Muscle of leg (tissue), 16 donors: ENCODE measurements at places on chromosomes 11 and 22.

GRCh38 chr11:132686886-132687285 lies 845.4 kb downstream of the OPCML start:
- DNase-seq = peak; percentile 51

DNA sequence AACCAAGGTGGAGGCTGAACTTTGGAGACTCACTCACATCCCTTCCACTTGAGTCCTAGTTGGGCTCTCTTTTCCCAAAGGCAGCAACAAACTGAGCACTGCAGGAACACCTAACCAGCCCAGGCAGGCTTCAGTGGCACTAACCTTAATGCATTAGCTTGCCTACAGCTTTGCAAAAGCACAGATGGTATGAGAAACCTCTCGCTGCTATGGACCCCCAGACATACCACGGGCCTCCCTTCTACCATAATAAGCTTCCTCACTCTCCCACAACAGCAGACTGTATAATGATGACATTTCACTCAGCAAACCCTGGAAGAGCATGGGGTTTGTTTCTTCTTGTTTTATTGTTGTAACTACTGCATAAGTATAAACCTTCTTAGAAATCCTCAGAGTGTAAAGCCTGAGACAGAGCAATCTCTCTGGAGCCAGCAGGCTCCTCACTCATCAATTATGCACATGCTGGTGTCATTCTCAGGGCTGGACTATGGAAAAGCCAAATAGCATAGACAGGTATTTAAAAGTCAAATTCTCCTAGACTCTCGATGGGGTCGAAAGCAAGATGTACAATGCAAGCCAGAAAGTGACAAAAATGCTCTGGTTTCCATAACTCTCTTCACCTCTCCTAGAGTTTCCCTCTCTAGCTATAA lies 167.6 kb downstream of the NXPE2 start:
- DNase-seq = no peak

GRCh38 chr11:66688561-66689534 lies 11.2 kb upstream of the RBM4B start:
- peak; percentile 26 for DNase-seq

DNA sequence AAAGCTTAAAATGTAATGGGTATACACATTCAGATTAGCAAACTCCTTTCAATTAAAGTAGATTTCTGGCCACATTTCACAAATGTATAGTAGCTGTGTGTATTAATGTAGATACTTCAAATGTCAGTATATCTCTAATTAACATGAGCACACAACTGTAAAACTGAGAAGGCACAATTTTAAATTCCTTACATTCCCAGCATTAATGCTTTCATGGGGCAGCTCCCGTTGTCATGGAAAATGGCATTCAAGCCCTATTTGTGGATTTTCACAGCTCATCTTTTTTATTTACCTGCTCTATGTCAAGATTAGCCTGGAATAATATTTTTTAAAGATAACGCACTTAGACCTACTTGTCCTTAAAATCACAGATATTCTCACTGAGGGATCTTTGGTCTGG lies 113.6 kb upstream of the SOX6 start:
- DNase-seq = peak; percentile 16

DNA sequence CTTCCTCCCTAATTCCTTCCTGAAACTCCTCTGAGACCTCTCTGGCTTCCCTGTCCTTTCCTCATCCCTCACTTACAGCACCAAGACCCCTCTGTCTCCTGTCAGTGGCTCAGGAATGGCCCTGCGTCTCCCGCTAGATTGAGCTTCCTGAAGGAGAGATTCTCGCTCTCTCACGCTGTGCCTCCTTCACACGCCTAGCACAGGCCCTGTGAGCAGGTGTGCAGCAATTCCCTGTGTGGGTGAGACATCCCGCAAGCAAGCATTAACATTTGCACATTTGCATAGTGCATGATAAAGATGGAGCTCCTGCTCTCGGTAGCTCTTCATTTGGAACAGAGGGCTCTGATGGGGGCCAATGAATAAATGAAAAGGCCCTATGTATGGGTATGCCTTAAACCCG lies 159.8 kb downstream of the ADAMTS15 start:
- no peak for DNase-seq

DNA sequence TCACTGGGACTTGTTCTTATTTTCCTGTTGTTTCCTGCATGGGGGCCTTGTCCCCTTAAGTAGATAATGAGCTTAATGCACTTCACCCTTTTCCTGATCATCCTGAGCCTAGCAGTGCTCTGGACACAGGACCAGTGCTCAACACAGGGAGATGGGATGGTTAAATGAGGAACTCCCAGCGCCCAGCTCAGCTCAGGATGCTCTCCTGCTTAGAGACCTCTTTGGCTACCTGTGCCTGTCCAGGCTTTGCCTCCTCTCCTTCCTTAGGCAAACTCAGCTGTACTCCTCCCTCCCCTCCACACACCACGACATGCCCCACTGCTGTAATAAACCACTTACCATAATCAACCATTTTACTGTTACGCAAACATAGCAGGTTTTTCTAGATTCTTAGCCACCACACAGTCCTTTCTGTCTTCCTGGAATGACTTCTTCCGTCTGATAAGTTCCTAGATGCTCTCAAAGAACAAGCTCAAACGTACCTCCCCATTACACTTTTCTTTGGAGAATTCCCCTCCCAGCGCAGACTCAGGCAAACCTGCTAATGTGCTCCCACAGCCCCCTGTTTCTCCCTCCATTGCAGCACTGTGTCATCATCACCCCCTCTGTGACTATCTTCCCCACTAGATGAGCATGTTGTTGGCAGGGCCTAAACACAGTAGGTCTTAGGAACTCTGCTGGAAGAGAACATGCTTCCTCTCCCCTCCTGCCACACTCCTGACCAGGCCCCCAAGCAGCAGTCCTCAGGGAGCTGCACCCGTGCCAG lies 113.6 kb downstream of the MICAL2 start:
- no peak for DNase-seq

- no peak for DNase-seq
Observed at GRCh38 chr11:96303980-96304379, 39.0 kb downstream of the MAML2 start.

- no peak for DNase-seq
Observed at GRCh38 chr11:108786281-108786990, 121.6 kb downstream of the DDX10 start.

GRCh38 chr11:32094923-32095322 lies 4.0 kb downstream of the RCN1 start:
- DNase-seq = no peak

DNA sequence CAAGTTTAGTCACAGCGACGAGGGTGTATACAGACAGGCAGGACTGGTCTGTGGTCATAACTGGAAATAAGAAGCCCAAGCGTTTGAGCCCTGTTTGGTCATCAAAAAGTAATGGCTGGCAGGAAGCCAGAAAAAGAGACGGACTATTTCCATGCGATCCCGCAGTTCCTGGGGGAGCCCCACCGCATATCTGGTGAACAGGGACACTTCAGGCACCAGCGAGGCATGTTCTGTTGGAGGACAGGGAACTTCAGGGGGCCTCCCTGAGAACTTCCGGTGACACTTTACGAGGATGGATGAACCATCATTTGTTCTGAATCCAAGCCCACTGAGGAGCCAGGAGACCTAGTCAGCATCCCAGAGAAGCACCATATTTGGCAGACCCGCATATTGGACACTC lies 29.7 kb upstream of the TRIM29 start:
- no peak for DNase-seq

DNA sequence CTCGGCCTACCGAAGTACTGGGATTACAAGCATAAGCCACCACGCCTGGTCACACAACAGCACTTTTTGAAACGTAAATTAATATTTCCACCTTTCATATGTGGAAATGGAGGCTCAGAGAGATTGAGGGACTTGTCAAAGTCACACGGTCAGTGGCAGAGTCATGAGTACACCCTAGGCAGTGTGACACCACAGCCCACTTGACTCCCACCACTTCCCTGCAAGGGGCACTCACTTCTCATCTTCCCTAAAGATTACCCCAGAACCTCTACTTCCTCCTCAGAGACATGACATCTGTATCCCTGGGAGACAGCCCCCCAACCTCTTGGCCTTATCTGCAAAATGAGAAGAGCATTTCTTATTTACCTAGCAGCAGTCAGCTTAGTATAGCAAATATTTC lies 16.5 kb upstream of the MYOD1 start:
- DNase-seq = no peak

GRCh38 chr22:45889093-45889538 lies 87.8 kb downstream of the WNT7B start:
- DNase-seq = no peak

DNA sequence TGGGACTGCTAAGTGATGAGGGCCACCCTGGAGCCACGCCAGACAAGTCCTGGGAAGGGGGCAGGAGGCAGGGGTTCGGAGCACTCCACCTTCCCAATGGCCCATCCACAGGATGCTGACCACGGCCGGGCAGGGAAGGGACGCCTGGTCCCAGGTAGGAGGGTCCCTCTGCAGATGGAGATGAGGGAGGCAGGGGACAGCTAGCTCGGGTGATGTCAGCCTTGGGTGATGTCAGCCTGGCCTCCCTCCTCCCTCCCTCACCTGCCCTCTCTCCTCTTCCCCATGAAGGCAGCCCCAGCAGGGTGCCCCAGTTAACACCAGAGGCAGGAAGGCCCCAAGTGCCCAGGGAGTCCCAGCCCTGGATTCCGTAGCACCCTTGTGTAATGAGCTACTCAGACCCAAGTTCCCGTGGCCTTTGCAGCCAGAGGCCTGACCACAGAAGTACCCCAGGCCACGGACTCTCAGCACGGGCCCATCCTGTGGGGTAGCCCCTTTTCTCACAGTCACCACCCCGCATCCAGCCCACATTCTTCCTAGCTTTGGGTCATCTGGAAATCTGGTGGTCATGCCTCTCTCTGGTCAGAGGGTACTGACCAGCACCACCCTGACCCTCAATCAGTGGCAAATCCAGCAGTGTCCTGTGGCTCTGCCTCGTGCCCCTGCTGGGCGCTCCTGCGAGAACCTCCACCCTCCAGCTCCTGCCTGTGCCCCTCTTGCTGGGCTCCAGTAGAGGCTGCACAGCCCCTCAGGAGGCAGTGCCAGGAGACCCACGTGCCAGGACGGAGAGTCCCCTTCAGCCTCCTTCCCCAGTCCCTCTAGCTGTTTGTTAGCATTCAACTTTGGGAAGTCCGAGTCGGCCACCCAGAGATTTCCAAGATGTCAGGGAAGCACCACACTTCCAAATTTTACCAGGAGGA lies 47.4 kb downstream of the SHANK2 start:
- no peak for DNase-seq

- no peak for DNase-seq
Observed at GRCh38 chr11:23497040-23497439, 636.8 kb upstream of the CCDC179 start.

- DNase-seq = peak; percentile 22
Observed at GRCh38 chr11:58609723-58610122, 12.7 kb upstream of the CNTF start.

DNA sequence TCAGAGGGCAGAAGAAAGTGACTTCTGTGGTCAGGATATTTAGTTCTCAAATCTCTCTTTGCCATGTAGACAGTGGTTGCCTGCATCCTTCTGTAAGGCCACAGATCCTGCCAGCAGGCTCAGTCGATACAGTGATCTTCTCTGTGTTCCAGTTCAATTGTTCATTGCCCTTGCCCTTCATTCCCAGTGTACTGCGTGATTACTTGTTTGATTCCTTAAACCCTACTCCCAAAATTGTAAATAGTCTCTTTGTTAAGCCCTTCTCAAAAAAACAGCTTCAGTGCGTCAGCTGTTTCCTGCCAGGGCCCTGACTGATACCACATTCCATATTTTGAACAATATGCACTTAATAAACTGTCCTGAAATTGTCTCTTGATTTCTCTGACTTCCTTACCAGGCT lies 9.3 kb upstream of the TYR start:
- no peak for DNase-seq

DNA sequence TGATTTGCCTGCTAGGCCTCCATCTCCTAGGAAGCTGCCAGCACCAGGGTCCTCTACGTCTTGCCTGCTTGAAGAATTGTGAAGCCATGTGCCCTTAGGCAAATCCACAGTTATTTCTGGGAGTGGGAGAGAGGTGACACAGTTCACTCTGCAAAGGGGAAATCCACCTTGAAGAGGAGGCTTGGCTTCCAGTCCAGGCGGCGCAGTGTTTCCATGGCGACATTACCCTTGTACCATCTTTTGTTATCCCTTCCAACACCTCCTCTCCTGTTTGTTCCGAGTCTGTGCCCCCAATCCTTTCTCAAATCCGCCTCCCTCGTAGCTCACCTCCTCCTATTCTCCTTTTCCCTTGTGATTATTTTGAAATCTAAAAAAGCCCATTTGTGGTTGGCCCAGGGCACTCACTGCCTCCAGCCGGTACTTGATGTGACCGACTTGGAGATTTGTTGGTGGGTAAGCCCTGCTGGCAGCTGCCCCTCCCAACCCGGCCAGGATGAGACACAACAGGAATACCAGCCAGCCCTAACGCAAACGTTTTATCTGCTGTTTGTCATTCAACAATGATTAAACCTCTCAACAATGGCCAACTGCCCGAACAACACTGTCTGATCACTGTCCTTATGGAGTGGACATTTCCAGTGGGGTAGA lies 18.4 kb downstream of the SYT13 start:
- no peak for DNase-seq

- peak; percentile 65 for DNase-seq
Observed at GRCh38 chr11:47411884-47412746, 3.7 kb downstream of the SLC39A13 start.

DNA sequence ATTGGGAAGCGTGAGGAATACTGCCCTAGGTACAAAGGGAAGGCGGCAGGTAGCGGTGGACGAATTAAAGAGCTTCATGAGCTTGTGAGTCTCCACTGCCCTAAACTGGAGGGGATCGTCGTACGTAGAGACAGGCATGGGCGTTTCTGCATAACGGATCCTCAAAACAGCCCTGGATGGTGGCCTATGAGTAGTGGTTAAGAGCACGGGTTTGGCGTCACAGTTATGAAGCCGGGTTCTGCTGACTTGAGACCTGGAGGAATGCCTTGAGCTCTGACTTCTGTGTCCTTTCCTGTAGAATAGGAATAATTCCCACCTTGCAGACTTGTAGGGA lies 335 bp downstream of the TMEM138 start:
- peak; percentile 32 for DNase-seq

- no peak for DNase-seq
Observed at GRCh38 chr11:70834984-70835560, 417.3 kb downstream of the SHANK2 start.

DNA sequence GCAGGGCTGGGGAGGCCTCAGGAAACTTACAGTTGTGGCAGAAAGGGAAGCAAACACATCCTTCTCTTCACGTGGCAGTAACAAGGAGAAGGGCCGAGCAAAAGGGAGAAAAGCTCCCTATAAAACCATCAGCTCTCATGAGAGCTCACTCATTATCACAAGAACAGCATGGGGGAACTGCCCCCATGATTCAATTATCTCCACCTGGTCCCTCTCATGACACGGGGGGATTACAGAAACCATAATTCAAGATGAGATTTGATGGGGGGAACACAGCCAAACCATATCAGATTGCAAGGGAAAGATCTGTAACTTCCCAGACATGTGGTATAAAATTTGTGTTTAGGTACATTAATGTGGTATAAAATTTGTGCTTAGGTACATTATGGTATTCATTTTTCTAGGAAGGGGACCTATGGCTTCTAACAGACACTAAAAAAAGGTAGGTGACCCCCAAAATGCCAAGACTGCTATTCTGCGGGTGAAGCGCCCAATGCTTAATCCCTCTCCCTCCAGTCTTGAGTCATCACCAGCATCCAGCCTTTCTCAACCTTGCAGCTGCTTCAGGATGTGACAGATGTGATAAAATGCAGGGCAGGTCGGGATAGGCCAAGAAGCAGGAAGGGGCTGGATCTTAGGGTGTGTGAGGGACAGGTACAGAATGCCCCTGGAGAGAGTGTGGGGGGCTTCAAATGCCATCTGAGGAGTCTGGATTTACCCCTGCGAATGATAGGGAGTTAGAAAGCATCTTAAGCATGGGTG lies 57.7 kb upstream of the AMPD3 start:
- no peak for DNase-seq
